ENCODE measurements at places on chromosomes 11 and 22. TPM values are rescaled to one million over a fixed set of nuclear protein-coding genes. Genes with fewer than 3 reads are reported as not detected.

Gene TRIM49
- total RNA-seq = not detected

Gene CNTF
- 2.4 TPM for total RNA-seq

Gene DDI1
- total RNA-seq = not detected

Gene CAPN1
- 164 TPM for total RNA-seq

Gene C11orf58
- 124 TPM for total RNA-seq

Gene NPTXR
- total RNA-seq = 0.91 TPM

Gene PLA2G6
- 80.7 TPM for total RNA-seq

Gene TEX12
- 0.30 TPM for total RNA-seq

Gene NUDT8
- 9.3 TPM for total RNA-seq

DNA sequence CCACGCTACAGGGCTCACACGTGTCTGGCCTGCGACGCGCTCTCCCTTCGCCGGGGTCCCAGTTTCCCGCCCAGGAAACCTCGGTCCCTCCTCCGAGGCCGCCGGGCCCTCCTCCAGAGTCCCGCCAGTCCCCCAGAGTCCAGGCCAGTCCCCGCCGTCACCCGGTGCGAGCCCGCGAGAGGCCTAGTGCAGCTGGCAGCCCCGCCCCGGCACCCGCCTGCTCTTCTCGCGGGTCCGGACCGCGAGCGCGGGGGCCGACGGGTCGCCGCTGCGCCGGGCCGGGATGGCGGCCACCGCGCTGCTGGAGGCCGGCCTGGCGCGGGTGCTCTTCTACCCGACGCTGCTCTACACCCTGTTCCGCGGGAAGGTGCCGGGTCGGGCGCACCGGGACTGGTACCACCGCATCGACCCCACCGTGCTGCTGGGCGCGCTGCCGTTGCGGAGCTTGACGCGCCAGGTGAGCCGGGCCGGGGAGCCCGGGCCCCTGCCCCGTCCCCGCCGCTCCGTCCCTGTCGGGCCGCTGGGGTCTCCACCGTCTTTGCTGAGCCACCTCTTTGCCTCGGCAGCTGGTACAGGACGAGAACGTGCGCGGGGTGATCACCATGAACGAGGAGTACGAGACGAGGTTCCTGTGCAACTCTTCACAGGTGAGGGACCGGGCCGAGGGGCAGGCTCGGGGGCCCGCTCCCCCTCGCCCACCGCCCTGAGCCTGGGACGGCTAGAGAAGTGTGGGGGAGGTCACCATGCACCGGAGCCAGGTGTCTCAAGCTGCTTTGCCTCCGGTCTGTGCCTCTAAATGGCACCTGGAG lies at the start of gene PTPMT1:
TSS of gene PTPMT1 (plus strand) at position 260 of the 809 bp plus-strand sequence. CDS start at position 284, 24 bp downstream.
- H3K4me1 ChIP-seq = peaks cover 25% of the 10 kb centered on the region
- no peaks in the 10 kb centered on the region for H3K27me3 ChIP-seq
- H3K36me3 ChIP-seq = peaks cover 6% of the 10 kb centered on the region
- peak within 1 kb of the TSS; percentile 65 for H3K27ac ChIP-seq
- peak within 1 kb of the TSS; percentile 79 for H3K4me3 ChIP-seq

DNA sequence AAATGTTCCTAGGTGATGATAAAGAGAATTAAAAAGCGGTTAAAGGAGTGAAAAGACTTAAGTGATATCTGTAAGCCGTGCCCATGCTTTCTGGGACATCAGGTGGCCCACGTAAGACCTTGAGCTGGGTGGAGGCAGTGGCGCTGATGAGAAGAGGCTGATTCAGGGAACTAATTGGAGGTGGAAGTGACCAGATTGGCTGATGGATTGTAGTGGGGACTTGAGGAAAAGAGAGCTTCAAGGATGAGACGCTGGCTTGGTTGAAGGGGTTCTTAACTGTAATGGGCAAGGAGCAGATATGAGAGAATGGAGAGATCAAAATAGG lies 69.1 kb upstream of the EP300 start:
- peaks cover 22% of the 10 kb centered on the region for H3K4me1 ChIP-seq
- peak overlapping the region; percentile 22 for H3K27ac ChIP-seq
- H3K27me3 ChIP-seq = peaks cover 9% of the 10 kb centered on the region
- peaks cover 8% of the 10 kb centered on the region for H3K36me3 ChIP-seq

- H3K27me3 ChIP-seq = no peaks in the 10 kb centered on the region
- H3K4me1 ChIP-seq = no peaks in the 10 kb centered on the region
- no peak overlapping the region for H3K4me3 ChIP-seq
- no peaks in the 10 kb centered on the region for H3K36me3 ChIP-seq
- H3K27ac ChIP-seq = no peak overlapping the region
- DNase-seq = no peak
Observed at GRCh38 chr11:69656536-69657455, 15.8 kb downstream of the CCND1 start.

DNA sequence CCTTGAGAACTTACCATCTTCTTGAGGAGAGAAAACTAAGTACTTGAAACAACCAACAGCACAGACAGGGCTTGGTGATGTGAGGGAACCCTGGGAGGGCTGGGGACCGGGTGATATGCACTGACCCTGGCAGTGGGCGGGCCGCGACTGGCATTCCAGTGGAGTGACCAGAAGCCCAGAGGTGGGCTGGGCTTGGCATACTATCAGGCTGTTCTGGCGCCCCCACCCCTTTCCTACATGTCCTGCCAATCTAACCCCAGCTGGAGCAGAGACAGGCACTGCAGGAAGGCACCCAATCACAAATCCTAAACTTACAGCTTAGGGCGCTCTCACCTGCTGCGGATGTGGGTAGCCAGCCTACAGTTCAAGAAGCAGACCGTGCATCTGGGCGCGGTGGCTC lies 54.0 kb upstream of the GCAT start:
- H3K4me1 ChIP-seq = peaks cover 14% of the 10 kb centered on the region
- DNase-seq = no peak
- H3K36me3 ChIP-seq = peaks cover 26% of the 10 kb centered on the region
- H3K27ac ChIP-seq = no peak overlapping the region
- H3K4me3 ChIP-seq = no peak overlapping the region

- no peak for DNase-seq
- H3K4me3 ChIP-seq = no peak overlapping the region
- peaks cover 2% of the 10 kb centered on the region for H3K27me3 ChIP-seq
- H3K36me3 ChIP-seq = no peaks in the 10 kb centered on the region
Observed at GRCh38 chr11:119808407-119809185, 79.6 kb upstream of the NECTIN1 start.

- H3K27ac ChIP-seq = no peak overlapping the region
- peaks cover 10% of the 10 kb centered on the region for H3K27me3 ChIP-seq
- DNase-seq = no peak
- no peaks in the 10 kb centered on the region for H3K36me3 ChIP-seq
Observed at GRCh38 chr22:44281768-44282637, 30.7 kb downstream of the SHISAL1 start.

GRCh38 chr11:69879729-69880005 lies 60.5 kb upstream of the FGF3 start:
- no peak overlapping the region for H3K27ac ChIP-seq
- no peaks in the 10 kb centered on the region for H3K36me3 ChIP-seq
- no peak for DNase-seq
- H3K4me1 ChIP-seq = no peaks in the 10 kb centered on the region

GRCh38 chr22:46367707-46368191 lies 32.2 kb downstream of the TRMU start:
- H3K27me3 ChIP-seq = peaks cover under 1% of the 10 kb centered on the region
- H3K36me3 ChIP-seq = no peaks in the 10 kb centered on the region
- no peak overlapping the region for H3K4me3 ChIP-seq
- peaks cover 18% of the 10 kb centered on the region for H3K4me1 ChIP-seq

- DNase-seq = no peak
- peaks cover 43% of the 10 kb centered on the region for H3K27me3 ChIP-seq
- no peaks in the 10 kb centered on the region for H3K36me3 ChIP-seq
- H3K27ac ChIP-seq = no peak within 1 kb of the TSS
- H3K4me1 ChIP-seq = no peaks in the 10 kb centered on the region
Observed at GRCh38 chr11:60756307-60757032, at the start of gene MS4A15. MS4A15 (plus strand) TSS chr11:60756867; CDS start chr11:60763734, 6,867 bp downstream.

GRCh38 chr11:965206-965775 lies 39.6 kb downstream of the AP2A2 start:
- no peaks in the 10 kb centered on the region for H3K27me3 ChIP-seq
- no peak overlapping the region for H3K4me3 ChIP-seq
- no peak overlapping the region for H3K27ac ChIP-seq
- no peak for DNase-seq
- H3K4me1 ChIP-seq = peaks cover 16% of the 10 kb centered on the region

GRCh38 chr11:130122141-130122575 lies 37.4 kb upstream of the ST14 start:
- peaks cover 19% of the 10 kb centered on the region for H3K36me3 ChIP-seq
- peaks cover 35% of the 10 kb centered on the region for H3K4me1 ChIP-seq
- DNase-seq = no peak
- H3K27ac ChIP-seq = no peak overlapping the region
- H3K27me3 ChIP-seq = peaks cover 22% of the 10 kb centered on the region
- no peak overlapping the region for H3K4me3 ChIP-seq

DNA sequence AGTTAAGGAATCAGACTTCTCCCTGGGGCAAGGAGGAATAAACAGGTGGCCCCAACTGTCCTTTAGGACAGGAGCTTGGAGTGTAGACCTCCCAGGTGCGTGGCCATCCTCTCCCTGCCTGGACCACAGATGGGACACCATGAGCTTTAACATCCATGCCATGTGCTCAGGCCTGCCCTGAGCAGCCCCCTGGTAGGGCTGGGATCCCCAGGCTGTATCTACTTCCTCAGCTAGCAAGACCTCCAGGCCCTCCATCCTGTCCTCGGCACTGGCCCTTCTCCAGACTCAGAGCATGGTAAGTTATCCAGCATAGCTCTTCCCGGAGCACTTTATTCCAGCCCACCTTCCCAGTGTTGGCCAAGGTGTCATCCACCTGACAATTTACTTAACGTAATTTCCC lies 5.7 kb downstream of the CD6 start:
- DNase-seq = no peak
- H3K4me3 ChIP-seq = peak overlapping the region; percentile 69
- peaks cover 78% of the 10 kb centered on the region for H3K36me3 ChIP-seq
- peak overlapping the region; percentile 99 for H3K27ac ChIP-seq

- no peak for DNase-seq
- peaks cover 3% of the 10 kb centered on the region for H3K27me3 ChIP-seq
- peaks cover 5% of the 10 kb centered on the region for H3K4me1 ChIP-seq
- no peak overlapping the region for H3K4me3 ChIP-seq
Observed at GRCh38 chr11:58652726-58653280, 30.3 kb downstream of the CNTF start.

GRCh38 chr11:74615311-74615710 lies 22.9 kb downstream of the POLD3 start:
- no peaks in the 10 kb centered on the region for H3K27me3 ChIP-seq
- no peak overlapping the region for H3K27ac ChIP-seq
- H3K4me1 ChIP-seq = no peaks in the 10 kb centered on the region
- DNase-seq = no peak
- H3K4me3 ChIP-seq = no peak overlapping the region

DNA sequence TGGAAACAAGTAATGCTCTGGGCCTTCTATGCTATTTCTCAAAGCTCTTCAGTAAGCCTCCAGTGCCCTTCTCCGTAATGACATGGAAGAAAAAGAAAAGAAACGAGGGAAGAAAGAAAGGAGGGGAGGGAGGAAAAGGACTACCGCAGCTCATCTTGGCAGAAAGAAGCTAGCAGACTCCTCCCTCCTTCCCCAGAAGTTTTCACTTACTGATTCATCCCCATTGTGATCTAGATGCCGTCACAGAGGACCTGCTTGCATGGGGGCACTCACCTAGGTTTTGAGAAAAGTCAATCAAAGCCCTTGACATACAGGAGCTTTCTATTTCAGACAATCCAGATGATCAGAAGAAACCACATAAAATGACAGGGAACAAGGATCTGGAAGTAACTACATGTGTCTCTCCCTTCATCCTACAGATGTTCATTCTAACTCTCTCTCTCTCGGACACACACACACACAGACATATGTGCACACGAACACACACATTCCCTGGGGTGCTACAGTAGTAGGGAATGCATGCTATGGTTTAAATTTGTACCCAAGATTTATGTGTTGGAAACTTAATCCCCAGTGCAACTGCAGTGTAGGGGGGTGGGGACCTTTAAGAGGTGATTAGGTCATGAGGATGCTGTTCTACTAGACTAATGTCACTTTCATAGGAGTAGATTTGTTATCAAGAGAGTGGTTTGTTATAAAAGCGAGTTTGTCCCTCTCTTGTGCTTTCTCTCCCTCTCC lies 37.6 kb upstream of the RCN1 start:
- no peaks in the 10 kb centered on the region for H3K36me3 ChIP-seq
- peaks cover 35% of the 10 kb centered on the region for H3K27me3 ChIP-seq

DNA sequence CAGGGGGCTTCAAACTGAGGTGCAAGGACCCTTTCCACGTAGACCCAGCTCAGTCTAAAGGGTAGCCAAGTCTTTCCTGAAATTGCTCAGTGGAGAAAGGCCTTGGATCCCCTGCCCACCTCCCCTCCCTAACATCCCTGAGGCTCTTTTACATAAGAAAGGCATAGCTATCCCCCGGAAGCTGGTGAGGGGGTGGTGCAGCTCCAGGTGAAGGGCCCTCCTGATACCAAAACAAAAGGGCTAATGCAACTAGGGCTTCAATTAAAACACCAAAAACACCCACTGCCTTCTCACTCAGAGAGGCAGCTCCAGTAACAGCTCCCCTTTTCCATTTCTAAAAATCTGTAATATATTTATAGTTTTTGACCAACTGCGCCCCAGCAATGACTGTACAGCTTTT lies 5.8 kb downstream of the SHANK2 start:
- H3K4me1 ChIP-seq = peaks cover 2% of the 10 kb centered on the region
- DNase-seq = no peak
- H3K36me3 ChIP-seq = no peaks in the 10 kb centered on the region
- H3K4me3 ChIP-seq = no peak overlapping the region
- no peak overlapping the region for H3K27ac ChIP-seq
- peaks cover 19% of the 10 kb centered on the region for H3K27me3 ChIP-seq
